Effector memory CD4-positive, alpha-beta T cell (primary cell): ENCODE measurements at places on chromosomes 12 and 14.

- no peak for DNase-seq
Observed at GRCh38 chr12:90842477-90842876, 112.5 kb downstream of the CCER1 start.

DNA sequence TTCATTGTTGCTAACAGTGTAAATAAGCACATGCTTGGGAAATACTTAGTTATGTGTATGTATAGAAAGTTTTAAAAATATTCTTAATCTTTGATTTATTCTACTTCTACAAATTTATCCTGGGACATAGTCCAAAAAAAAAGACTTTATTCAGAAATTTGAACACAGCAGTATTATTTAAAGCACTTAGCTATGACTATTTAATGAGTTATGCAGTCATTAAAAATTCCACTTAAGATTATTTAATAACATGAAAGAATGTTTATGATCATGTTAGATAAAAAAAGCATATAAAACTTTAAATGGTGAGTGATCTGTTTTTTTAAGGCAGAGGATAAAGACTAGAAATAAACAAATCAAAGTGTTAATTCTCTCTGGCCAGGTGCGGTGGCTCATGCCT lies 78.3 kb downstream of the BAZ1A start:
- DNase-seq: no peak

DNA sequence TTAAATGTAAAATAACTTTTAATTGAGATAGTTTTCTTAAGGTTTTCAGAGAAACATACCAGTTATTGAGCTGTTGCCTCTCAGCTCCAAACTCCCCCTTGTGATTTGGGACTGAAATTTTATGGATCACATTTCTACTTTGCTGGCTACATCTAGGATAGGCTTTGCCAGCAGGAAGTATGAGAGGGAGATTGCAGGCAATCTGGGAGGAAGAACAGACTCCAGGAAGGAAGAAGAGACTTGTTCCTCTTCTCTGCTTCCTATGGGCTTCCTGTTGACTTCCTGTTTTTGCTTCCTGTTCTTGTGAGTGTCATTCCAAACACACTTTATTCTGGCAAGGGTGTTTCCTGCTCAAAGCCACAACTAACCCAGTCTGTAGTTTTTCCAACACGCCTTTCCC lies 312.9 kb downstream of the ITPR2 start:
- DNase-seq: no peak

DNA sequence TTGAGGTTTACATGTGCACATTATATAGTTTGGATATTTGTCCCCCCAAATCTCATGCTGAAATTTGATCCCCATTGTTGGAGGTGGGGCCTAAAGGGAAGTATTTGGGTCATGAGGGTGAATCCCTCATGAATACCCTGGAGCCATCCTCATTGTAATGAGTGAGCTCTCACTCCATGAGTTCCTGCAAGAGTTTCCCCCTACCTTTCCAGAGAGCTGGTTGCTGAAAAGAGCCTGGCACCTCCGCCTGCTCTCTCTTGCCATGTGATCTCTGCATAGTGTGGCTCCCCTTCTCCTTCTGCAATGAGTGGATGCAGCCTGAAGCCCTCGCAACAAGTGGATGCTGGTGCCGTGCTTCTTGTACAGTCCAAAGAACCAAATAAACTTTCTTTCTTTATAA lies 234.3 kb upstream of the DIO2 start:
- no peak for DNase-seq

- DNase-seq: no peak
Observed at GRCh38 chr12:119627019-119627643, 33.6 kb downstream of the TMEM233 start.

DNA sequence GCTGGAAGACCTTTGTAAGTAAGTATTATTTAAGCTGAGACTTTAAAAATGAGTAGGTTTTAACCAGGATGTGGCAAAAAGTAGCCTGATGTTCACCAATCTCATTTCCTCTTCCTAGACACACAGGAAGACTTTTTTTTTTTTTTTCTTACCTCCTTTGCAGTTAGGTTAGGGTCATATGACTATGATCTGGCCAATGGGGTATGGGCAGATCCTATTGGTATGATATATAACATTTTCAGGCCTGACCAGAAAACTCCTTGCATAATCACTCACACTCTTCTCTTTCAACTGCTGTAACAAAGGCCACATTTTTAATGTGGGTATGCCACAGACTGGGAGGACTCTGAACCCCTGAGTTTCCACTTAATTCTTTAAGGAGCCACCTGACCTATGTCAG lies 2.7 kb upstream of the RPS6KA5 start:
- peak; percentile 32 for DNase-seq

GRCh38 chr12:3365463-3366411 lies 125.3 kb upstream of the PRMT8 start:
- DNase-seq: no peak

GRCh38 chr14:73712071-73712506 lies 2.1 kb downstream of the PNMA1 start:
- DNase-seq: no peak

GRCh38 chr12:105225505-105226015 lies 10.4 kb downstream of the APPL2 start:
- DNase-seq: no peak

DNA sequence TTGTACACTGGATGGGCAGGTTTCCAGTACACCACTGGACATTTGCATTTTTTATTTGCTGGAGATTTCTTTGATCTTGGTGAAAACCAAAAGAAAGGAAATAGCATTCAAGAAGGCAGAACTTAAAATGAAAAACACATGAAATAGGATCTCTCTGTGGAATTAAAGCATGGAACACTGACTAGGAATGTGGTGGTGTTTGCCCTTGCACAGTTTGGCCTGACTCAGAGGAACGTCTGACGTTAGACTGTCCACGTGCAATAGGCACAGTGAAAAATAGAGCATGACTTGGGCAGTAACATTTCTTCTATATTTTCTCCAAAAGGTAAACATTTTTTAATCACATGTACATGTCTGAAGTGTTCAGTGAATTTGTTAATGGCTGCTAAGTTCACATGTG lies 474.1 kb upstream of the PRICKLE1 start:
- DNase-seq: no peak

DNA sequence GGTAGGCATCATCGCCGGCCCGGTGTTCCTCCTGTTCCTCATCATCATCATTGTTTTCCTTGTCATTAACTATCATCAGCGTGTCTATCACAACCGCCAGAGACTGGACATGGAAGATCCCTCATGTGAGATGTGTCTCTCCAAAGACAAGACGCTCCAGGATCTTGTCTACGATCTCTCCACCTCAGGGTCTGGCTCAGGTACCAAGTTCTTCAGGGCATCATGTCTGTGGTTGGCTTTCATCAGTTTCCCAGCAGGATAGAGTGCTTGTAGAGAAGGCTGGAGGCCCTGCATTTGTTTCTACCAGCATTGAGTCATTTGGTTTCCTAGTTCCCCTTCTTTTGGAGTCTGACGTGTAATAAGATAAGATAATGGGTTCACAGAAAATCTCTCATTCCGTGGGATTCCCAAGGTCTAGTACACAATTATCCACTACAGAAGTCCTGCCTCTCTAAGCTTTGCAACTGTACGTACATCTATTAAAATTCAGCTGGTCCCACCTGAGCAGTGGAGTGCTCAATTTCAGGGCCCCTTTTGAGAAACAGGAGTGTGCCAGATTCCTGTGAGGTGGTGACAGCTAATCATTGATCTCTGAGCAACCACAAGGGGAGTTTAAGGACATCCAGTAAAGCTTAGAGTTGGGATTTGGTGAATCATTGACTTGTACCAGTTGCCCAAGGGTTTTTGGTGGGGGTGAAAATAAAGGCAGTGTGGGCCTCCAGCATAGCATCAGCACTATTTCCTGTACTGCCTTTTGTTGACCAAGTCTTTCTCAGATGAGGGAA lies 25.1 kb downstream of the ACVR1B start:
- no peak for DNase-seq

GRCh38 chr12:105300883-105301282 lies 29.6 kb upstream of the C12orf75 start:
- no peak for DNase-seq

DNA sequence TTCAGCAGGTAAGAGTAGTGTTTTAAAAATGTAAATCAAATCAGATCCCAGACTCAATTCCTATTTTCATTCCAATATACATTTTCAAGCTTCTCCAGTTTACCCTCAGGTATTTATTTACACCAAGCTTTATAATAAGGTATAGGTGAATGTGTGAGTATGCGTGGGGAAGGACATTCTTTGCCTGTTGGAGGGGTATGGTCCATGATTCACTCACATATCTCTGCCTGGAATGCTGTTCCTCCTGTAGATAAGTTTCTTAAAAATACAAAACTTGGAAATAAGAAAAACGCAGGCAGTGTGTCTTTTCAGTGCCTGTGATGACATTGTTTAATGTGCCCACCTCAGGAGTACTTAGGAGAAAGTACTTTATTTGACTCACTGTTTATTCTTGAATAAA lies 118.6 kb downstream of the CCDC91 start:
- DNase-seq: no peak

DNA sequence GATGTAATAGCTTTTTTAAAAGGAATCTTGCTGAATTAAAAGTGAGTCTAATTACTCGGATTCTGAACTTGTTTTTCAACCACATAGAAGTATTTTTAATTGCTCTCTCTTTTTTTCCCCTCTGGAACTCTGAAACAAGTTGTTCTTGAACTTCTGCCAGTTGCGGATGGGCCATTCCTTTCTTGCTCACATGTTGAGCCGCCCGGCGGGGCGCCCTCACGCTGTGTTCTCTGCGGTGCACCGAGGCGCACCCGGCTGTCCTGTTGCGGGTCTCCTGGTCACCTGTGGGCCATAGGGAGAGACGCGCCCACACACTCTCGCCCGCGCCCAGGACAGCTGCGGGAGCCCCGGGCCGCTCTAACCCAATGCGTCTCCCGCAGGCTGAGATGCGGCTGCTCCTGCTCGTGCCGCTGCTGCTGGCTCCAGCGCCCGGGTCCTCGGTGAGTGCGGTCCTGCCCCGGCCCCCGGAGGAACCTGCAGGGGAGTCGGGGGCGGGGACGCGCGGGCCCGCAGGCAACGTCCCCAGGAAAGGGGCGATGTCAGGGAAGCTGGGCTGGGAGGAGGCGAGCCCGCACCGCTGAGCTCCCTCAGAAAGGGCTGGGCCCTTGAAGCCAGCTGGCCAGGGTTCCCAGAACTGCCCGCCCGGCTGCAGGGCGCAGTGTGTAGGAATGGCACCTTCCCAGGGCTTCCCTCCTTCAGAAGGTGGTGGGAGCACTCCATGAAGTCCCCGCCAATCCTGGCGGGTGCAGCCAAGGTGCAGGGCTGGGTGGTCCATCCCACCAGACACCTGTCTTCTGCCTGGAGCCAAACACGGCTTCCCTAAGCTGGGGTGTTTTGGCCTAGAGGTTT lies 2.3 kb downstream of the PAPLN start:
- DNase-seq: no peak

GRCh38 chr14:54211551-54212308 lies 185.1 kb upstream of the CDKN3 start:
- DNase-seq: no peak

GRCh38 chr14:60323199-60323896 lies 74.3 kb downstream of the PPM1A start:
- no peak for DNase-seq

DNA sequence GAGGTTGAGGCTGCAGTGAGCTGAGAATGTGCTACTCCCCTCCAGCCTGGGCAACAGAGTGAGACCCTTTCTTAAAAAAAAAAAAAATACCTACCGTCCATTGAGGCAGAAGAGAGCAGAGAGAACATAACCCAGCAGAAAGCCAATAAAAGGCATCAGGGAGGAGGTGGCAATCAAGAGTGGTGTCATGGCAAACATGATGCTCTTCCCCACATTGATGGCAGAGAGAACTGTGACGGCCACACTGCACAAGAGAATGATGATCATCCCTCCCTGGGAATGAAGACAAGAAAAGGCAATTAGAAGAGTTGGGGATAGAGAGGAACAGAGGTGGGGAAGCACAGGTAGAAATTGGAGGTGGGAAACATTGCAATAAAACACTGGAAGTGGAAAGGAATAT lies 12.1 kb downstream of the SRSF5 start:
- no peak for DNase-seq

GRCh38 chr12:123363740-123364531 lies 711 bp downstream of the SBNO1 start:
- peak; percentile 24 for DNase-seq

DNA sequence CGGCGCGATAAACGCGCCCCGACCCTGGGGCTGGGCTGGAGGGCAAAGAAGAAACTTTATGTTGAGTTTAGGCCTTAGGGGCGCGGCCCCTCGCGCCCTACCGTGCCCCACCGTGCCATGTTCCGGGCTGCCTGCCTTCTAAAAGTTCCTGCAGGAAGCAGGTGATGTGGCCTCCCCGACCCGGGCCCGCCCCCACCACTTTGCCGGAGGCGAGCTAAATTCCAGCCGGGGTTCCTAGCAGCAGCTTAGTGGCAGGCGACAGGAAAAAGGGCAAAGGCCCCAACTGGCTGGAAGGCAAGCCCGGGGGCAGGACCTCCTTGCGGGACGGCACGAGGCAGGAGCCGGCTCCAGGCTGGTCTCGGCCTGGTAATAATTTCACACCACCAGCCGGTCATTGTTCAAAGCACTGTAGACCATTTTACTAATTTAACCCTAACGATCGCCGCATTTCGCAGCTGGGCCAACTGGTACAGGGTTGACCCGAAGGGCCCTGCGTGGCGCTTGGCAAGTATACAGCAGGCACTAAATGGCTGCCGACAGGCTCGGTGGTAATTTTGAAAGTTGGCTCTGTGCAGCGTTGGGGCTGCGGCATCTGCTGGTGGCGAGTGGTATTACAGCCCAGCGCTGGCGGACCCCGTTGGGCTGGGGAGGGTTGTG lies 895 bp upstream of the CCDC88C start:
- peak; percentile 68 for DNase-seq

GRCh38 chr14:68879841-68880575 lies 87.1 kb upstream of the ZFP36L1 start:
- no peak for DNase-seq

GRCh38 chr12:46271863-46272262 lies 3.0 kb upstream of the SLC38A1 start:
- no peak for DNase-seq

DNA sequence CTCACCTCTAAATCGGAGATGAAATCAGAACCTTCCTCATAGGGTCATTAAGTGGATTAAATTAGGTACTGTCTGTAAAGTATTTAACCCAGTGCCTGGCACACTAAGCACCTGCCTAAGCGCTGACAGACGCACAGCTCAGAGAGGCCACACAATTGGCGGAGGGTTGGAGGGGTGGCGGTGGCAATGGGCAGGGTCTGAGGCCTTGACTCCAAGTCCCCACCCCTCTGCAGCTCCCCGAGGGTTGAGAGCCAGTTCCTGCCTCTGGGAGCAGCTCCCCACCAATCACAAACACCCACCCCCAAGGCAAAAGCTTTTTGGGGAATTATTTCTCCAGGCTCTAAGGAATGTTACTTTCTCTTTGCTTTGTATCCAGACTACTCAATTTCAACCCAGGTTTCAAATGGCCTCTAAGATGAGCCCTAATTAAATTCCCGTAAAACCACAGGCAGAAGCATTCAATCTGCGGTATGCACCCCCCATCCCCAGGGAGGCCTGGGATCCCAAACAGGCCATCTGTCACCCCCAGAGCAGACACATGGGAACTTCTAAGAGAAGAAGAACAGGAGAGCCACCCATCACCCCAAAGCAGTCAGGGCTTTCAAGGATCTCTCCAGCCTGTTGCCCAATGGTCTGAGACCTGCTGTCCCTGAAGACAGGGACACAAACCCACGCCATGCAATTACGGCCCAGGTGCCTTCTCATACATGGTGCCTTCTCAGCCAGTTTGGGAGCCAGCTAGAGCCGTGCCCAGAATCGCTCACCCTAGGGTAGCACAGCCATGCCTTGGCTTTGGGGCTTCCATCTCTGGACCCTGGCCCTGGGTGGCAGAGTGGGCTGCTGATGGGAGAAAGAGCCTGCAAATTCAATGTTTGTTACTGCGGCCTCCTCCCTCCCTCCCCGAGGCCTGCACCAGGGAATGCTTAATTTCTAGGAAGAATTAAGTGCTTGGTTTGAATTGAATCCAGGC lies 66.1 kb downstream of the CHGA start:
- DNase-seq: no peak
